ENCODE measurements at places on chromosomes 2 and 18.

DNA sequence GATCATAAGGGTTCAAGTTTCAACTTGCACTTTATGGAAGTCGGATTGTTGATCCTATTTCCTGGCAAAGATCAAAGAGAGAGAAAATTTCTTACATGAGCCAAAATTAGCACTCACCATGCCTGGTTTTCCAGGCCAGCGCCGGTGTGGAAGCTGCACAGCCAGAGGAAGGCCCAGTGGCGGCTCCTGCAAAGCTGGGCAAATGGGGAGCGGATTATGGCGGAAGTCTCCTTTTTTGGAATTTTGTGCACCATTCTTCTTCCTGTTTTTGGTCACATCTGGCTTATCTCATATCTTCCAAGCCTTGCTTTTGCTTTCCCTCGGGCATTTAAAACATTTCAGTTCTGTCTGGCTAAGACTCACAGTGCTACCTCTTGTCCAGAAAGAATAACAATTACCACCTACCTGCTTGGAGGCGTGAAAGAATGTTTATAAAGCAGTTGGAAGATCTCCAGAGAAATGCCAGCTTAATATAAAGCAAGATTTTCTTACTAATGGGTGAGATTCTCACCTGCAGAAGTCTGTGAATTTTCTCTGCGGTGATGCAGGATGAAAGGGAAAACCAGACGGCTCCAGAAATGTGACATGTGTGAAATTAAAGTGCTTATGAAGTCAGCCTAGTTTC is 94.3 kb downstream of the ASAP2 start:
- DNase-seq = no peak

GRCh38 chr18:76844742-76845477 is 22.6 kb downstream of the ZNF236 start:
- DNase-seq = no peak

GRCh38 chr2:43576981-43577892 is 18.6 kb downstream of the THADA start:
- DNase-seq = no peak

DNA sequence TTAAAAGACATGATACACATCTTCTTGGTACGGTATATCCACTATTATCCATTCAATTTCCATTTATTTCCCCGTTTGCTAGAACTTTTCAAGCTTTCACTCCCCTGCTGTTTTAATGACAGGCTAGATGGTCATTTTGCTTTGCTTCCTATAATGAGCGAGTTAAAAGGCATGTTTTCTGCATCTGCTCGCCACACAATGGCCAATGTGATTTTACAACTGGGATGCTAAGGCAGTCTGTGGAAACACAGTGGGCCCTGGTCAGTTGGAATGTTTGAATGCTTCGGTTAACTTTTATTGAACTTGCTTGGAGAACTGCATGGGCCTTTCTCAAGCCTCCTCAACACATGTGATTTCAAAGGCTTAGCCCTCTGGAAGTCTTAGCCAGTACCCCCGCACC is 48.4 kb upstream of the TNP1 start:
- no peak for DNase-seq

GRCh38 chr2:5657231-5657630 is 35.0 kb upstream of the SOX11 start:
- DNase-seq = no peak

GRCh38 chr2:30341500-30342267 is 105.4 kb upstream of the LCLAT1 start:
- no peak for DNase-seq

GRCh38 chr18:24177499-24178133 is 38.8 kb downstream of the CABYR start:
- no peak for DNase-seq

DNA sequence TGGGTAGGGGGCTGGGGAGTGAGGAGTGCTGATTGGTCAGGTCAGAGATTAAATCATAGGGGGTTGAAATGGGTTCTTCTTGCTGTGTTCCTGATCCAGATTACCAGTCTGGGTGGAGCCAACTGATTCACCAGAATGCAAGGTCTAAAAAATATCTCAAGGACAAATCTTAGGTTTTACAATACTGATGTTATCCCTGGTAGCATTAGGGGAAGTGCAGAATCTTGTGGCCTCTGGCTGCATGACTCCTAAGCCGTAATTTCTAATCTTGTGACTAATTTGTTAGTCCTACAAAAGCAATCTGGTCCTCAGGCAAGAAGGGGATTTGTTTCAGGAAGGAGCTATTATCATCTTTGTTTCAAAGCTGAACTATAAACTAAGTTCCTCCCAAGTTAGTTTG is 289.2 kb upstream of the KYNU start:
- no peak for DNase-seq

- no peak for DNase-seq
These were observed 35.3 kb downstream of the SH3RF3 start for GRCh38 chr2:109164311-109164710.

GRCh38 chr2:163347982-163348856 is 387.6 kb downstream of the FIGN start:
- DNase-seq = no peak

- DNase-seq = no peak
These were observed 293.5 kb downstream of the ARHGAP15 start for GRCh38 chr2:143422681-143423080.

- DNase-seq = no peak
These were observed 160.1 kb upstream of the LRP1B start for GRCh38 chr2:142290931-142291330.

DNA sequence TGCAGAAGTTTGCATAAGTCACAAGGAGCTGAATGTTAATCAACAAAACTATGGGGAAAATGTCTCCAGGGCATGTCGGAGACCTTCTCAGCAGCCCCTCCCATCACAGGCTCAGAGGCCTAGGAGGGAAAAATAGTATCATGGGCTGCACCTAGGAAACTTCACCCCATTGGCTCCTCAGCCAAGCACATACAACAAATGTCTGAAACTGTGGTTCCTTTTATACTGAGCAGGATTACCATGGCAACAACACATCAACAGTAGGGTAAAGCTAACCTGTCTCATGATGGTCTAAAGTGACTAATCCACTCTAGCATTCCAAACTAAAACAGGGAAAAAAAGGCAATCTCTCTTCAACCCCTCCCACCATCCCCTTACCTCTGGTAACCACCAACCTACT is 3.2 kb upstream of the NEMP2 start:
- DNase-seq = no peak

GRCh38 chr2:233700028-233700635 is 7.4 kb downstream of the UGT1A6 start:
- no peak for DNase-seq

GRCh38 chr18:65671621-65672415 is 79.0 kb upstream of the CDH7 start:
- no peak for DNase-seq

DNA sequence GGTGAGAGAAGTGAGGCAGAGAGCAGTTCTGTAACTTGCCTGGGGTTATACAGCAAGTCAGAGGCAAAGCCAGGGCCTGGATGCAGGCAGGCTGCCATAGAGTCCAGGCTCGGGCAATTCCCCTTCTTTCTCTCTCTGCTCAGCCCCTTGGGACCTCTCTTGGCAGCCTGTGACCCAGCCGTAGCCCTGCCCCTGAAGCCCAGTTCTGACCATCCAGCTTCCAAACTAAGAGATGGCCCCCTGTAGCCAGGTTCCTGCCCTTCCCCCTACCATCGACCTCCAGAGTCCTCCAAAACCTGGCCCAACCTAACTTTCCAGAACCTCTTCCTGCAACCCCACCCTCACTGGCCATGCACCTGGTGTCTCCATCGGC is 201.2 kb downstream of the CTIF start:
- no peak for DNase-seq

- DNase-seq = peak; percentile 11
These were observed 35.5 kb upstream of the TTR start for GRCh38 chr18:31555971-31556747.

GRCh38 chr18:40041951-40042350 is 1913.1 kb upstream of the PIK3C3 start:
- no peak for DNase-seq

GRCh38 chr2:69298862-69299261 is 88.2 kb downstream of the GFPT1 start:
- no peak for DNase-seq

DNA sequence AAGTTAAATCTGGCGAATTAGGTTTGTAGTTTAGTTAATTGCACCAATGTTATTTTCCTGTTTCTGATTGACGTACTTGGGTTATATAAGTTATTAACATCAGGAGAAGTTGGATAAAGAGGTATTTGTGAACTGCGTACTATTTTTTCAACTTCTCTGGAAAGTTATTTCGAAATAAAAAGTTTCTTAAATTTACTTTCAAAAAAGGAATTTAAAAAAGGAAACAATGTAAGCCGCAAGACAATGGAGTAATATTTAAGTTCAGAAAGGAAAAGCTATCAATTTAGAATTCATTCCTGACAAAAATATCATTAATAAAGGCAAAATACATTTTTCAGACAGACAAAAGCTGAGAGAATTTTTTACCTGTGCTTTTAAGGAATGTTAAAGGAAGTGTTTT is 47.7 kb downstream of the RAB10 start:
- DNase-seq = no peak

- DNase-seq = no peak
These were observed 59.2 kb downstream of the ADI1 start for GRCh38 chr2:3460156-3460555.

DNA sequence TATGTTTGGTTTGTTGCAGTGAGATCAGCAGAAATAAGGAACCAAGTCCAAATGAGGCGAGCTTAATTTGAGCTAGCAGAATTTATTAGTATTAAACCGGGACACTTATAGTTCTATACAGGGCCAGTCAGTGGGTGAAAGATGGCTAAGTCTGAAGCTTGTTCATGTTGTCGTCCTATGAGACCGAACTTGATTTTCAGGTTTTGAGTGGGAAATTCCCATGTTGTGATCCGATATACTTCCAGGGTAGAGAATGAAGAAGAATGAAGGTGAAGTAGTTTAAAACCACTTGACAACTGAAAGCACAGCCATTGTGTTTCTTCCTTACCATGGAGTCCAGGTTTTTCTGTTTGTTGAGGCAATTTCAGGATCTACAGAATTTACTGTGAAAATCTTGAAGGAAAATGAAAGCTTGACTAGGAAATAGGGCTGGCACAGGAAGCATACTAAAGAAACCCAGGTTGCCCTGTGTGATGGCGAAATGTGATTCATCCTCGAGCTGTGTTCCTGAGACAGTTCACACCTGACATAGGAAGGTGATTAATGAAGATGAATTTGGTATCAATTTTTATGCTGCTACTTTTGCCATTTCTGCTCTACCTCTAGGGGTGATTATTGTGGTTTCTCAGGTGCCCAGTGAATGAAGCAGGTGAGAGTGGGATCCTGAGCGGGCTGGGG is 37.6 kb upstream of the MGAT5 start:
- no peak for DNase-seq

- DNase-seq = no peak
These were observed 83.1 kb downstream of the PTH2R start for GRCh38 chr2:208489687-208490086.

DNA sequence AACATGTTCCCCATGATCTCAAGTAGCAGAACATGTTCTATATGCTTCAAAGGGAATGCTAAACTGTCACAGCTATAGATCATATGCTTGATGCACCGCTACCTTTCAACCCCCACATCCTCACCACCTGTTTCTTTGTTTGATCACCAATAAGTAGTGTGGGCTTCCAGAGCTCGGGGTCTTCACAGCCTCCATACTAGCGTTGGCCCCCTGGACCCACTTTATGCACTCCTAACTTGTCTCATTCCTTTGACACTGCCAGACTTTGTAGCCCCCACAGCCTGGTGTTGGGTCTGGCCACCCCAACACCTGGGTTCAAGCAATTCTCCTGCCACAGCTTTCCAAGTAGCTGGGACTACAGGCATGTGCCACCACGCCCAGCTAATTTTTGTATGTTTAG is 11.6 kb upstream of the RBM44 start:
- DNase-seq = no peak

GRCh38 chr2:72887740-72888437 is 681 bp downstream of the SPR start:
- no peak for DNase-seq

GRCh38 chr18:68604256-68604655 is 110.7 kb downstream of the TMX3 start:
- no peak for DNase-seq

- no peak for DNase-seq
These were observed 504.5 kb upstream of the VRK2 start for GRCh38 chr2:57542081-57542480.

GRCh38 chr2:136245211-136245610 is 127.3 kb upstream of the CXCR4 start:
- DNase-seq = no peak

DNA sequence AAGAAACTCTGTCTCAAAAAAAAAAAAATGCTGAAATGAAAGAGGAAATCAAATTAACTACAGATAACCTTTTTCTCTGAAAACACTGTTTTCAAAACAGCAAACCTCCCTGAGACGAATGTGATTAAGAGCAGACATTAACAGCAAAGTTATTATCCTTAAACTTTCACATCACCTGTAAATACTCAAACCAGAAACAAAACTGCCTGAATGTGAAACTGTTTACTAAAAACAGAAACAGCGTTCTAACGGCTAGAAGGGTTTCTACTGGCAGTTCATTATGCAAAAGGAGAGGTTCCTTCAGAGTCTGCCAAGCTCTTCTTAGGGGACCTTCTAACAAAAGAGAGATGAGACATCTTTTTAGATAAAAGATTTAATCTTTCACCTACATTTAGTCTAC is 45.9 kb downstream of the PNO1 start:
- no peak for DNase-seq

Data from NCI-H2081 treated with DMSO at 0.1 percent for 48 hours (cell line).